ENCODE measurements at places on chromosomes 7 and 10. TPM values are rescaled to one million over a fixed set of nuclear protein-coding genes. Genes with fewer than 3 reads are reported as not detected.

- no peak for DNase-seq
Measured at GRCh38 chr7:41995632-41996271, 241.3 kb downstream of the GLI3 start.

- DNase-seq, result no peak
Measured at GRCh38 chr7:42877862-42878261, 34.0 kb downstream of the C7orf25 start.

DNA sequence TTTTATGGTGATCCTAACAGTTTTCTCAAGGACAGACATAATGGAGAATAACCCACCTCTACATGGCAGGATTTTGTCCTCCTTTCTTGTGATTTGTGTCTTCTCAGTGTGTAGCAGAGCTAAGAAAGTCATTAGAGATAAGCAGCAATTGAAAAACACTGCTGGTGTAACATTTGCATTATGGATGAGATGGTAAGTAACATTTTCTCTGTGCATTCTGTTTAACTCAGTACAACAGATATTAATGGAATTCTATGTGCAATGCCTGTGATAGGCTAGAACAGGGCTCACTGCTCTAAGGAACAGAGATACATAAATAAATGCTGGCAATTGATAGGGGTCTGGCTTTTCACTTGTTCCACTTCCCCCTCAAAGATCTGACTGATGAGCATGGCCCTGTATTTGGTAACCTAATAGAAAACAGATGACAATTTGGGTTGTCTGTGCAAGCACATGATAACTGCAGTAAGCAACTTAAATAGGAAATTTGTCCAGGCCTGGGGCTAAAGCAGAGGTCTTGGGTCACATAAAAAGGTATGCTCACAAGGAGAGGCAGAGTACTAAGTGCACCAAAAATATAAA is 560.3 kb upstream of the POM121L12 start:
- DNase-seq, result no peak

The CYP3A5 gene
- 1.8 TPM for total RNA-seq

The NPFFR1 gene
- total RNA-seq, result not detected

Data from SJSA1 (cell line).